ENCODE measurements at places on chromosomes 4 and X.

GRCh38 chr4:62871078-62871477, 1538.2 kb downstream of the TECRL start:
- no peak for DNase-seq

DNA sequence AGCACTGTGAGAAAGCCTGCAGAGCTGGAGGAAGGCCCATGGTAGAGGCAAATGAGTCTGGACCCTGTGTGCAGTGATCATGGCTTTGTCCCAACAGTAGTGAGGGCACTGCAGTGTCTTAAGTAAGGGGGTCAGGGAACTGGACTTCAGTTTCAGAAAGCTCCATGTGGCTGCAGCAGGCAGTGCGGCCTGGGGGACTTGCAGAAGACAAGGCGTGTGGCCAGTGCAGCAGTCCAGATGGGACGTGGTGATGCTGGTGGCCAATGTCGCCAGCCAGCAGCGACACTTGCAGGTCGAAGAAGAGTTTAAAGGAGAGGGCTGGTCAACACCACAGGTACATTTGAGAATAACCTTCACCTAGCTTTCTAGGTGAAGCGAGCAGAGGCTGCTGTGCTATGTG, 113.4 kb downstream of the ZNF827 start:
- DNase-seq: no peak

DNA sequence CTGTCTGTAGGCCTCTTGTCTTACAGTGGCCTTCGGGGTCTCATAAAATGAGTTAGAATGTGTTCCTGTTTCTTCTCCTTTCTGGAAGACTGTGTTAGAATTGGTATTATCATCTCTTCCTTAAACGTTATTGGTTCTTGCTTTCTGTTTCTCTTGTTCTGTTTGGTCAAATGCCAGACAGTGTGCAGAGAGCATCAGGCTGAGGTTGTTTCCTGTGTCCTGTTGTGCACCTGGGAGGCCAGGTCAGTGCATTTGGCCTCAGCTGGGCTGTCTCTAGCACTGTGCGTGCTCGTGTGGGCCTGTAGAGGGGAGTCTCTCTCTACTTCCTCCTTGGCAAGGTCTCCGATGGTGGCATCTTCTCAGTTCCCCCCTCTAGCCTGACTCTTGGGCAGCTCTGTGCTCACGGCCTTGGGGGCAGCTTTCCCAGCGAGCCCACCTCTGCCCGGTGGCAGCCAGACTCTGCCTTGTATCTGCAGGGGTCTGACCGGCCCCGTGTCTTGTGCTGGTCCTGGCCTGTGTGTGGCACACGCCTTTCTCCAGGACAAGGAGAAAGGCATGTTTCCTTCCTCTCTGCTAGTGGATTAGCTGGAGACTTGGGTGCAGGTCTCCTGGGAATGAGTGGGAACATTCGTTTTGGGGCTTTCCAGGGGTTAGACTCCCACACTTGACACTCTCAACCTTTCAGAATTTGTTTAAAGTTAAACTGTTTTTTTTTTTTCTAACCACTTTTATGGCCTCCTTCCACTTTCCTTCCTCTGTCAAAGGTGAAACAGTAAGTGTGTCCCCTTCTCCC, 62.3 kb downstream of the FAM193A start:
- DNase-seq: no peak

- DNase-seq: peak; percentile 56
Observed at GRCh38 chr4:15654593-15655222, 449 bp downstream of the FBXL5 start.

GRCh38 chrX:103063918-103064434, at the start of gene BEX1:
Gene BEX1, minus strand, starts transcription at chrX:103064171. Its CDS starts 897 bp downstream, at chrX:103063274.
- peak; percentile 59 for DNase-seq

DNA sequence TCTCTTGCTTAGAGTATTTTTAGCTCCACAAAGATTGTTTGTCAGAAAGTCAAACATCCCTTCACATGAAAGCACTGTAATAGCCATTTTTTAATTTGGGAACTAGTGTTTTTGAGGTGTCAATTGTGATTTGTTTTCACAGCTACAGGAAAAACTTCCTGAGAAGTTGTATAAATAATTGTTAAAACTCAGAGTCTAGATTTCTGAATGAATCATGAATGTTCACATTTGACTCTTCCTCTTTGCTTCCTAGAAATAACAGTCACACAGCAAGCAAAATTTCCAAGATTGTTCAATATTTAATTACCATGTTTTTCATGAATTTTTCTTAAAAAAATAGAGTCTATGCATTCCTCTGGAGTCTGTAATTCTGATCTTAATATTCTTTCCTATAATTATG, 156.9 kb upstream of the SLC7A11 start:
- no peak for DNase-seq

DNA sequence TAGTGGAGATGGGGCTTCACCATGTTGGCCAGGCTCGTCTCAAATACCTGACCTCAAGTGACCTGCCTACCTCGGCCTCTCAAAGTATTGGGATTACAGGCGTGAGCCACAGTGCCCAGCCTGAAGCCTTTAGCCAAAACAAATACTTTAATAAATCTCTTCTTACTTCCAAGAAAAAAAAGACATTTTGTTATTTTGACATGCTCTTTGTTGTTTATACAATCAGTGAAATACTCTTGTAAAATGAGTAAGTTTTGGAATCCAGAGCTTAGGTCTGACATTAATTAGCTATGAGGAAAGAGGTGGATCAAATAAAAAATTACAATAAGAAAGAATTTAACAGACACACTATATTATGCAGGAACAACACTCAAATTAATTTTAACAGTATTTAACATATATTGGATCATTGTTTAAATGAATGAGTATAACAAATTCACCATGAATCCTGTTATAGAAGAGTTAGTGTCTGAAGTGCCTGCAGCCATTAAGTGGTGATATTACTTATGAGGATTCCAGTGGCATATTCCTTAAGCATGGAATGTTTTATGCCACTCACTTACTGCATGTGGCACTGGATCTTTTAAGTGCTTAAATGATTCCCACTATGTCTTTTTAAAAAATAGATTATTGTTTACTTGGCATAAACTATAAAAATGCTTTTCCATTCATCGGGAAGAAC, 260.1 kb upstream of the GIMD1 start:
- peak; percentile 50 for DNase-seq

GRCh38 chr4:89722517-89722916, 114.4 kb downstream of the SNCA start:
- no peak for DNase-seq

DNA sequence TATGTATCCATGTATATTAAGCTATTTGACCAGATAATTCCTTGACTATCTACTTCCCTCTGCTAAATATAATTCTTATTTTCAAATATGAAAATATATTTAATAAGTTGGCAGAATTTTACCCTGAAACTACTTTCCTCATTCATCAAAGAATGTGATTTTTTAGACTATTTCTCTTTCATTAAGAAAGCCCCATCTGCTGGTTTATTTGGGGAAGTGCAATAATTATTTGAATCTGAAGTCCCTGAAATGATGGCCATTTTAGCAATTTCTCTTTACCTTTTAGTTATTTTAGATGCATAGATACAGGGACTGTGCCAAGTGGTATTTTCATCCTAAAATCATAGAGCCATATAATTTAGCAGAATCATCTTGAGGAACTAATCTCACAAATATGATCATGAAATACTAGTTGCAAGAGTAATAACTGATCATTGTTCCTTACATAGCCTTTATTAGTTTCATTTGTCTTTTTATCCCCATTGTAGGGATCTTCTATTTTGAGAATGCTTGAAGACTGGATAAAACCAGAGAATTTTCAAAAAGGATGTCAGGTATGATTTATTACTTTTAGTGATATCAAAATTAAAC, 39.0 kb downstream of the ENPEP start:
- peak; percentile 43 for DNase-seq

DNA sequence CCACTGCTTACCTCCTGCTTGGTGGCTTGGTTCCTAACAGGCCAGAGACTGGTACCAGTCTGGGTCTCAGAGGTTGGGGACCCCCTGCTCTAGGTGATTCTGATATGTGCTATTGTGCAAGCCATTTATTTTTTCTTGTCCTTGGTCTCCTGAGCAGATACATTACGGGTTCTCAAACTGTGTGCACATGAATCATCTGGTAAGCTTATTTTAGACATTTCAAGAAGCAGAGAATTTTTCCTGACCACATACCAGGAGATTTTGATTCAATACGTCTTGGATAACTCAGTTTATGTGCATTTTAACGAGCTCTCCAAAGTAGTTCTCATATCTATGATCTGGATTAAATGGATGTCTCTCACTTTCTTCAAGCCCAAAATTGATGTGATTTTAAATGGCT, 77.2 kb downstream of the FHIP1A start:
- peak; percentile 94 for DNase-seq

DNA sequence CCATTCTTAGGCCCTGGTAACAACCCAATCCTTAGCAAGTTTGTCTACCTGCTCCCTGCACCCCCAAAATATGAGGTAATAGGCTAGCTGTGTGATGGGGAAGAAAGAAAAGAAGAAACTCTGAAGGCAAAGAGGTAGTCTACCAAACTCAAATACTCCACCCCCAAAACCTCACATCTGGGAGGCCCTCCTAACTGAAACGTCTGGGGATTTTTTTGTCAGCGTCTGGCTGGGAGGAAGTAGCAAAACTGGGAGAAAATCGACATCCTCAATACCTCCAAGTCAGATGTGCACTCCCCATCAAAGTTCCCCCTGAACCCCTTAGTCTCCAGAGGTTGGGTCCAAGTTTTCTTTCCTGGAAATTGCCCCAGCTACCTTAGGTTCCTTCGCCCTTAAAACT, 1.0 kb downstream of the LAMP2 start:
- no peak for DNase-seq

DNA sequence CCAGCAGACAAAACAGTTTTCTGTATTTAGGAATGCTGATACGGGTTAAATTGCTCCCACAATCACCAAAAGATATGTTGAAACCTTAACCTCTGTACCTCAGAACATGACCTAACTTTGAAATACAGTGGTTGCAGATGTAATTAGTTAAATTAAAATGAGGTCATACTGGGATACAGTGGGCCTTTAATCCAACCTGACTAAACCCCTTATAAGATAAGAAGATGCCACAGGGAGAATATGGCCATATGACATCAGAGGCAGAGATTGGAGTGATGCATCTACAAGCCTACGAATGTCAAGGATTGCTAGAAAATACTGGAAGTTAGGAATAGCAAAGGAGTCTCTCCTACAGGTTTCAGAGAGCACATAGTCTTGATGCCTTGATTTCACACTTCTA, 32.1 kb upstream of the PARM1 start:
- DNase-seq: no peak

DNA sequence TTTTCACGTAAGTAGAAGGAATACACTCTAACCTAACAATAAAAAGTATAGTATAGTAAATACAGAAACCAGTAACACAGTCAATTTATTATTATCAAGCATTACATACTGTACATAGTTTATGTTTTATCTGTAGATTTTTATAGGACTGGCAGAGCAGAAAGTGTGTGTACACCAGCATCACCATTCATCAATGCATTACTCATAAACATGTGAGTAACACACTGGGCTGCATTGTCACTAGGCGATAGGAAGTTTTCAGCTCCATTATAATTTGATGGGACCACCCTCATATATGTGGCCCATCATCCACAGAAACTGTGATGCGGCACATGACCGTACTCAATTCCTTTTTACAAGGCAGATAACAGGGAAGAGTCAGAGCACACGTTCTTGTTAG, 137.8 kb upstream of the RBPJ start:
- DNase-seq: peak; percentile 49

- no peak for DNase-seq
Observed at GRCh38 chr4:164753873-164754488, at the start of gene SMIM31. Gene SMIM31, plus strand, starts transcription at chr4:164754131. Its CDS starts 16,313 bp downstream, at chr4:164770444.

- DNase-seq: no peak
Observed at GRCh38 chr4:155140889-155141288, 67.5 kb upstream of the NPY2R start.

DNA sequence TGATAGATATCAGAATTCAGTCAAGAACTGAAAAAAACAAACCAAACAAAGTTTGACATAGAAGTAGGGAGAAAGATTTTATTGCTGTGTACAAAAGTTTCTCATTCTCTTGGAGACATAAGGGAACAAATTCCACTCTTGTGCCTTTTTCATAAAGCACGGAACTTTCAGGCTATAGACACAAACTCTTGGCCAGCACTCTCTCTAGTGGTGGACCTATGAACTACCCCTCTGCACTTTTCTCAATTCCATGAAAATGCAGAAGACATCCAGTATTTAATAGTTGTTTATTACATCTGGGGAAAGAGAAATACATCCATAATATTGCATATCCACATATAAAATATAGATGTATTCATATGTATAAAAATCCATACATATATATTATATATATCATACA, 291.6 kb upstream of the HS3ST1 start:
- peak; percentile 26 for DNase-seq

DNA sequence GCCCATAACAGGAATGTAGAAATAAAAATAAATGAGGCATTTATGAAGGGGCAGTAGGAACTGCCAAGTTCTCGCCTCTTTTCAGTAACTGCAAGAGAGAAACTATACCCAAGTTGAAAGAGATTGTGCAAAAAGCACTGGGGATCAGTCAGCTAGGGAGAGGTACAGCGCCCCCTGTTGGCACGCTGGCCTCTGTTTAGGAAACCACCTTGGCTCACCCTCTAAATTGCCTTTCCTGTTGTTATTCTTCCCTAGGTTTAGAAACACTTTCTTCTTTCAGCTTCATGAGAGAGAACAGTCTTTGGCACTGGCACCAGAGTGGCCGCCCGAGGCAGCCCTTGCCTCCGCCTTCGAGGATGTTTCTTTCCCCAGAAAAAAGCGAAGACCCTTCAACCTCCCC, 348.5 kb downstream of the MID1IP1 start:
- peak; percentile 42 for DNase-seq

- DNase-seq: no peak
Observed at GRCh38 chrX:107711521-107712181, 63.9 kb downstream of the TSC22D3 start.

- no peak for DNase-seq
Observed at GRCh38 chrX:20313899-20314298, 47.2 kb upstream of the RPS6KA3 start.

GRCh38 chrX:24842486-24842885, 148.8 kb downstream of the POLA1 start:
- DNase-seq: no peak

DNA sequence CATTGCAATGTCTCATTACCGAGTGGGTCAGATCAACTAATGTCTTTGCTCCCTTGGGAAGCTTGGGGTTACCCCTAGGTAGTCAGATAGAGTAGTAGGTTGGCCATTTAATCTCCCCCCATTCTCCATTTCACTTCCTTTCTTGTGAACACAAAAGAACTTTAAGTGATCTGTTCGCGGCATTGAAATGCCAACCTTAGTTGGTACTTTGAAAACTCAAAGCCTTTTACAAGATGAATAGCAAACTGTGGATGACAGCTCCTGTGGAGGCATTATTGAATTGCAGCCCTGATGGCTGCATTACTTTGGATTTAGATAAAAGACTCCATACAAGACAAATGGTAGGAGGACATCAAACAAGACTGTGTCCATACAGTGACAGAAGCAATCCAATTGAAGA, 469.1 kb downstream of the GBA3 start:
- no peak for DNase-seq

- DNase-seq: peak; percentile 20
Observed at GRCh38 chr4:185128272-185129119, 14.6 kb upstream of the SLC25A4 start.

GRCh38 chrX:499870-500364, 113.2 kb upstream of the PPP2R3B start:
- no peak for DNase-seq

- peak; percentile 13 for DNase-seq
Observed at GRCh38 chr4:87321888-87322287, 794 bp downstream of the HSD17B13 start.

- no peak for DNase-seq
Observed at GRCh38 chr4:54526560-54526959, 131.2 kb upstream of the KIT start.

- peak; percentile 13 for DNase-seq
Observed at GRCh38 chrX:8879750-8880149, 78.6 kb upstream of the FAM9A start.

Data from EH (cell line).